ENCODE measurements at places on chromosomes 11 and 22.

DNA sequence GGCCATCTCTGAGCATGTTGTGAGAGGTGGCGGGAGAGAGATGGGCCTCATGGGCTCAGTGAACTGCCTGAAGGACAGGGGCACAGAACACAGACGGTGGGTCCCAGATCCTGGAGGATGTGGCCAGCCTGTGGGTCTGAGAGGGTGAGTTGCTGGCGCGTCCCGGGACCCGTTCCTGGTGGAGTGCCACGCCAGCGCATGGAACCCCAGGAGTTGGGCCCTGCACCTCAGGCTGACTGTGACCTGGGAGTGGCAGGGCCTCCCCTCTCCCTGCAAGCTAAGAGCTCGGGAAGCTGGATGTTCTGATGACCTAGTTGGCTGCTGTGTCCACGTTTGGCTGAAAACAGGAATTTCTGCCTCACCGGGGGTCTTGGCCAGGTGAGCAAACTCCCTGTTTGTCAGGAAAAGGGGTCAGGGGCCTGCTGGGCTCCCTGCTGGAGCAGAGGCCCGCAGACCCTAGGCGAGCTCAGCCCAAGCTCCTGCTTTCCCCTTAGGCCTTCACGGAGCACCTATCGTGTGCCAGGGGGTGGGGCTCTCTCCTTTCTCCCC lies 15.0 kb downstream of the LRRC32 start:
- no peak for DNase-seq

DNA sequence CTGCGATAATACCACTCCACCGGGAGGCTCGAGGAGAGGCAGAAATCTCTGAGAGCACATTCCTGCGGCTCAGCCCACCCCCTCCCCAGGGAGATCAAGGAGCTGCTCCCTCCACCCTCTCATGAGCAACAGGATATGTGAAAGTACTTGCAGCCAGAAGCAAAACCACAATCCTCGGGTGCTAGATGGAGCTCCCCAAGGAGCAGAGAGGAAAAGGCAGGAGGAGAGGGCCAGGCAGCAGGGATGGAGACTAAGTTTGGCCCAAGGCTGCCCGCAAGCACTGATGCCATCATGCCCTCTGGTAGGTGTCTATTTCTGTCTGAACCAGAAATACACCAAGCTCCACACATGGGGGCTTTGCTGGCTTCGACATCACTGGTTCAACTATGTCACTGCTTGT lies 22.3 kb downstream of the VPS37C start:
- no peak for DNase-seq

DNA sequence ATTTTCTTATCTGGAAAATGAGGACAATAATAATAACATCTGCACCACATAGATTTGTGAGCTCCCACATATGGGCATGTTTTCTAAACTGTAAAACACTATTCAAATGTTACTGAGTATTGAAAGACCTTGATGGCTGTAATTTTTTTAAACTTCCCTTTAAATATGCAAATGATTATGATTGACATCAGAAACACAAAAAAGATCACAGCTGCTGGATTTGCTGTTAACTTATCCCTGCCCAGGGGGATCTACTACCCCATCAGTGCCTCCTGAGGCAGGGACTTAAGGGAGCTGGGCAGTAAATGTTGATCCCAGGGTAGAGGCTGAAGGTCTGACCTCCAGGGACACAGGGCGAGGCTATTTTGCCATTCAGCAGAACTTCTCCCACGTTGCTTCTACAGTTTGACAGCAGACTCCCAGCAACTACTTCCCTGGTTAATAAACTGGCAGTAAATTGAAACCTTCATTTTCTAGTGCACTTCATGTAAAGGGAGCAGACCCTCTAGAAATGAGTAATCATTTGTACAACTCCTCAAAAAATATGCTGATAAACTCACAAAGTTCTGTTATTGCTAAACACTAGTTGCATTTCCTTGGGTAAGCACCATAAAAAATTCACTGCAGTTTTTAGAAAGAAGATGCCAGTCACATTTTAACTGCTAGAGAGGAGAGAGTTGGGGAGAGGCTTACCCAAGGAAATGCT lies 20.3 kb downstream of the TMPRSS5 start:
- no peak for DNase-seq

DNA sequence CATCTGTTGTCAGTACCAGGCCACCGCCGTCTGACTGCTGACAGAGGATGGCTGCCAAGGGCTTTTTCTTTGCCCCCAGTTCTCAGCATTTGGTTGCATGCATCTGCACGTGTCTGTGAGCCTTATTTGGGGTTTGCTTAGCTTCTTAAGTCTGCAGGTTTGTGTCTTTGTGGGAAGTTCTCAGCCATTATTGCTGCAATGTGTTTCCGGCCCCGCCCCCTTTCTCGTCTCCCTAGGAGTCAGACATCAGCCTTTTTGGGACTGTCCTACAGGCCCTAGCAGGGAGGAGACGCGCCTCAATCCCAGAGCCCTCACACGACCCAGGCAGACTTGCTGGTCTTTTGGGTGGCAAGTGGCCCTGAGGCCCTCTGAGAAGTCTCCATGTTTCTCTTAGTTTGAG lies 8.0 kb downstream of the MOB2 start:
- no peak for DNase-seq

DNA sequence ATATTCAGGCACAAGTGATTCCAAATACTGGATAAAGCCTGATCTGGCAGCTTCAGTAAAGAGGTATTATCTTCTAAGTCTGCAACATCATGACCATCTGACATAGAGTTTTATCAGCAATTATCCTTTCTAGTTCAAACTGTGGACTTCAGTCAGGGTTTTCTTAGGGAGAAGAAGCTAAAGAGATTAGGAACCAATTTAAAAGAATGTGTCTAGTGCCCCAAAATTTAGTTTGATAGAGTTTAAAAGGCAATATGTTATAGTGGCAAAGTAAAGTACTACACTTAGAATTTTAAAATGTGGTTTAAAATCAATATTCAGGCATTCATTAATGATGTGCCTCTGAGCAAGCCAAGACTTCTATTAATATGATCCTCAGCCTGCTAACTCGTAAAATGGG lies 5.4 kb downstream of the PAK1 start:
- DNase-seq, result no peak

GRCh38 chr11:46617972-46618314 lies 590 bp downstream of the ATG13 start:
- DNase-seq, result no peak

- DNase-seq, result no peak
These were observed 67.9 kb upstream of the WNT7B start for GRCh38 chr22:46044621-46045458.

GRCh38 chr11:7527029-7527428 lies 13.2 kb downstream of the PPFIBP2 start:
- DNase-seq, result no peak

DNA sequence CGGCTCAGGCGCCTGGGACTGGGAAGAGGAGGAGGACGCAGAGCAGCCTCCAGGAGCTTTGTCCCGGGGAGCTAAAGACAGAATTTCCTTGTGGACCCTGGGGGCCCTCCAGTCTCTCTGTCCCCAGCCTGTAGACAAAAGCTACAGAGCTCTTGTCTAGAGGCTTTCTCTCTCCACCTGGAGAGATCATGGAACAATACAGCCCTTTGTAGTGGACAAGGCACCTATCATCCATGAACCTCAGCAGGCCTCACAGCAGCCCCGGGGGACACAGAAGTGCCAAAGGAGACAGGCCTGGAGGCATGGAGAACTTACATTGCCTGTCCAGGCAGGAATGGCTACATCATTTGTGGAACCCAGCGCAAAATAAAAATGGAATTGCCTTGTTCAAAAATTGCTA lies 55.7 kb upstream of the TTLL12 start:
- no peak for DNase-seq

- no peak for DNase-seq
These were observed 708.9 kb upstream of the CCDC179 start for GRCh38 chr11:23569134-23569533.

DNA sequence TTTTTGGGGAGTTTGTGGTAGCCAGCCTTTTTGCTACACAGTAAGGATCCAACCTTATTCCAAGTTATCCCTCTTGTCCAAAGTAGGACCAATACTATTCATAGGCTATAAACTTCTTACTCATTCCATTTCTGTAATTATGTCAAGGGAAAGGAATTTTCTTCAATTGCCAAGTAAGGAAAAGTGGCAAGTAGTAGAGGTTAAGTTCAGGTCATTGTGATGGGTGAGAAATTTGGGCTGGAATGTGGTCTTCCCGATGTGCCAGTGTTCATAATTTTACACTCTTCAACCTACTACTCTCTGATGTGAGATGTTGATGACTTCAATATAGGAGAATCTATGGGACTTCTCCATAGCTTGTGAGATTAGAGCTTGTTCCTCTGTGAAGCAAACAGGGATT lies 648.8 kb downstream of the METTL15 start:
- no peak for DNase-seq

DNA sequence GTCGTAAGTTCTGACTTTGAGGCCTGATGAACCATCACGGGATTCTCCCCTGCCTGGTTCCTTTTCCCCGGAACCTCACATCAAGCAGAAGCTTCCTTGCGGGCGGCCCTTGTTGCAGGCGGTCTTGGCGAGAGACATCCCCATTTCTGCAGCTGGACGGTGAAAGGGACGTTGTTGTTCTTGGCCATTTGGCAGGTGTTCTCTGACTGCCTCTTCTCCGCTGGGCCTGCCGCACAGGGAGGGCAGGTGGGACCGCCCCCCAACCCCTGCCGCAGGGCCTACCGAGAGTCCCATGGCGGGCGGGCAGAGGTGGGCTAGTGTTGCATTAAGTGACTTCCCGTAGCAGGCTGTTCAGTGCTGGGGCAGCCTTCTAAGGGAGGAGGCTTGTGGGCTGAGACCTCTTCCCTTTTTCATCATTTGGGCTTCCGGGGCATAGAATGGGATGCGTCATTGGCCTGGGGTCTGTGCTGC lies 26.9 kb upstream of the GRAMD4 start:
- DNase-seq, result peak; percentile 66

GRCh38 chr11:46680164-46680760 lies 20.2 kb downstream of the ARHGAP1 start:
- no peak for DNase-seq

GRCh38 chr22:28207281-28208030 lies 288.4 kb upstream of the PITPNB start:
- DNase-seq, result no peak

GRCh38 chr11:28009996-28010395 lies 98.0 kb downstream of the KIF18A start:
- DNase-seq, result no peak

GRCh38 chr22:38554281-38554680 lies 15.7 kb downstream of the DMC1 start:
- no peak for DNase-seq

DNA sequence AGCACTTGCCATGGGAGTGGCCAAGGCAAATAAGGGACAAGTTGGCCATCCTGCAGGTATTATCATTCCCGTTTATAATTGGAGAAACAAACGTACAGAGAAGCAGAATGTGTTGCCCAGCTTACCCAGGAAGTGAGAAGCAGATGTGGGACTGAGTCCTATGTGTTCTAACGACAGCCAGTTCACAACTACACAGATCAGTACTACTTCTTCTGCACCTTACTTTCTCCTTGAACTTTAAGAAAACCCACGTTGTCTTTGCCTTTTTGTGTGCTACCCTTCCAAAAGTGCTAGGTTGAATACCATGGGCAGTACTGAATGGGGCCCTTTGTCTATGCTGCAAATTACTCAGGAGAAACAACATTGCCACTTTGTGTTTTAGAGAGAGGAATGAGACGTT lies 62.8 kb upstream of the BLID start:
- no peak for DNase-seq

GRCh38 chr22:45631140-45631840 lies 40.3 kb upstream of the ATXN10 start:
- DNase-seq, result no peak

- DNase-seq, result no peak
These were observed 125.5 kb upstream of the MTMR2 start for GRCh38 chr11:96049426-96049825.

DNA sequence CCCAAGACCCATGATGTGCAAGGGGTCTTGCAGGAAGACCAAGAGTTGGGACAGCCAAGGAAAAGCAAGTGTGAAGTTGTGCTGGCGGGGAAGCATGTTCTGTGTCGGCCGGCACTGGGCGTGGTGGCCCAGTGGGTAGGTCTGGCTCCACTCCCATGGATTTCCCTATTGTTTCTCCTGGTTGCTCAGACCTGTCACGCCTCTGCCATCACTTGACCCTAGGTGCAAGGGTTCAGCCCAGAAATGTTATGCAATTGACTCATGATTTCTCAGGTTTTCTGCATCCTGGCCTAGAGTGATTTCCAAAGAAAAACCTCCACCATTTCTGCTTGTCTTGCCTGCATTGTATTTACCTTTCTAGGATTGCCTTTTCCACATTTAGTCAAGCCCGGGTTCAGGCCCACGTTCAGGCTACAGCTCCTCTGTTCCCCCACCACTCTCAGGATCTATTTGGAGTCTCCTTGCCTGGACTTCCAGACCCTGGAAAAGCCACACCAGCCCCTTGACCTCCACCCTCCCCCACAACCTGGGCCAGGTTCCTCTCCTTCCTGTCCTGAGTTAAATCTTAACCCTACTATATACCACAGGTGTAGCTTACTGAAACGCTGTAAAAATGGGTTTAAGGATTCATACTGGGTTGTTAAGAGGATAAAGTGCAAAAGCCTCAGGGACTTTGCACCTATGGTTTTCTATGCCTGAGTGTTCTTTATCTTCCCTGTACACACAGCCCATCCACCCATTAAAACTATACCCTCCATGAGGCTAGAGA lies 17.5 kb upstream of the FOLR1 start:
- DNase-seq, result no peak

DNA sequence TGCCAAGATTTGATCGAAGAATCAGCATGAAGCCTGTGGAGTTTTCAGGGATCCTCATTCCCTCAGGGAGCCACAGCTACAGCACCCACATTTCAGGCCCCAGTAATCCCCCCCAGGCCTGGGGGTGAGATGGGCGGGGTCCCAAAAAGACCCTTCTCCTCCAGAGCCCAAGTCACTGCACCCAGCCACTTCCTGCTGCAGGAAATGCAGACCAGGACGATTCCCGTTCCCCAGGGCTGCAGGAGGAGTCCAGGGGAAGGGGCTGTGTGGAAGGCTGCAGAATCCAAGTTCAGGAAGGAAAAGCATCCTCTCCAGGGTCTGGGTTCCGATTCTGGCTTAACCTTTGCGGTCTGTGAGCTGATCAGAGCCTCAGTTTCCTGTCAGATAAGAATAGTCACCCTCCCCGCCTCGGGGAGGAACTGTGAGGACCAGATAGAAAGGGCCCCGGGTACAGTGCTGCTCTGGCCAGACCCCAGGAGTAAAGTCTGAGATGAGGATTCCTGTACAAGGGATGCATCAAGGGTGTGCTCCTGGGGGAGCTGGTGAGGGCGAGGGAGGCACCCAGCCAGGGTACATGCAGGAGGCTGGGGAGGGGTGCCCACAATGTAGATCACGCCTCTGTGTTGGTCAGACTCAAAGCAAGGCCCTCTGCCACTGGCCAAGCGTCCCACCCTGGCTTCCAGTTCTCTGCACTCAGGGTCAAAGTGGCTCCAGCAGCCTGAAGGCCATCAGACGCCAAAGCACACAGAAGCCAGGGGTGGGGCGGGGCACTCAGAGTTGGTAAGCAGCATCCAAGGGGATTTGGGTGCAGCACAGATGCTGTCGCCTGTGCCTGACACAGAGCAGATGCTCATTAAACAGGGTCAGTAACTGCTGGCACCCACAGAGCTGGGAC lies 30.1 kb upstream of the TP53I11 start:
- DNase-seq, result no peak

All from GM10248 (cell line).